CD4-positive, alpha-beta T cell (primary cell): ENCODE measurements at places on chromosomes 12 and 14. TPM values are rescaled to one million over a fixed set of nuclear protein-coding genes. Genes with fewer than 3 reads are reported as not detected.

DNA sequence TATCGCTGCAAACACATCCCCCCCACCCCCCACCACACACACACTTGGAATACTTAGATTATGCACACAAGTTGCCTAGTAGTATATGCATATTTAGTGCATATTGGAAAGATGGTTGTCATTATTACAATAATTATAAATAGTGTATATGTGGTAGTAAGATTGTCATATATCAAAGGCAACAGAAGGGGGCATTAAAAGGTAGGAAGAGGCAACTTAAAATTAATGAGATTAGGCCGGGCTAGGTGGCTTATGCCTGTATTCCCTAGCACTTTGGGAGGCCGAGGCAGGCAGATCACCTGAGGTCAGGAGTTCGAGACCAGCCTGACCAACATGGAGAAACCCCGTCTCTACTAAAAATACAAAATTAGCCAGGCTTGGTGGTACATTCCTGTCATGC, 52.1 kb downstream of the GSC start:
- DNase-seq, result no peak

Gene LRP1-AS
- total RNA-seq, result not detected

Gene ADCY6
- not detected for total RNA-seq

Gene PPP1R36
- not detected for total RNA-seq

Gene DAO
- not detected for total RNA-seq

DNA sequence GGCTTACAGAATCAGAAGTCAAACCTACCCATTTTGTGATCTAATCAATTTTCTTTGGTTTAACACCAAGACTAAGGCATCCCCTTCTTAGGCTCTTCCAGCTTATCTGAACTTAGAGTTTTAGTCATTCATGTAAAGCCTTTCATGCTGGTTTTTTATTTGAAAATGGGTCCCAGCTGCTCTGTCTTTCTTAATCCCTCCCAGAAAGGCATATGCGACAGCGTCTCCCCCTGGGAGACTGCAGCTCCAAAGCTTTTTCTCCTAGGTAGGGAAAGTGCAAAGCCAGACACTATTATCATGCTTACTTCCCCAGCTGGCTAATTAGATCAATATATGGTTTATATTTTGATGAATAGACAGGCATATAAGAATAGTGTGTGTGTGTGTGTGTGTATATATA, 96.6 kb upstream of the E2F7 start:
- DNase-seq, result no peak

- DNase-seq, result no peak
Measured at GRCh38 chr14:93155667-93156066, 29.0 kb downstream of the MOAP1 start.

Gene KRT7
- not detected for total RNA-seq

- peak; percentile 35 for DNase-seq
Measured at GRCh38 chr14:67464377-67464776, 24.1 kb downstream of the TMEM229B start.

DNA sequence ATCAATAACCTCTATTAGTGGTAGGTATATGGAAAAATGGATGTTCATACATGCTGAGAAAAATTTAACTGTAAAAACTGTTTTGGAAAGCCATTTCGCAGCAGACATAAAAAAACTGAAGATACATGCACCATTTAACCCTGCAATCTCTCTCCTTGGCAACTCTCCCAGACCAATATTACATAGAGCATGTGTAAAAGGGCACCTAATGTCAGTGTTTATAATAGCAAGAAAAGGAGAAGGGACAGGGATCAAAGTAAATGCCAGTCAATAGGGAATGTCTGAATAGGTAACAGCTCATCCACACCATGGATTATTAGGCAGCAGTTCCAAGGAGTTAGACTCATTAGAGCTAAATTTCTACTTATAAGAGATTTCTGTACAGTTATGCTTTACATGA, 77.2 kb downstream of the BTG1 start:
- no peak for DNase-seq
